Left renal cortex interstitium (tissue), 4 donors: ENCODE measurements at places on chromosomes 11 and 22. TPM values are rescaled to one million over a fixed set of nuclear protein-coding genes. Genes with fewer than 3 reads are reported as not detected.

DNA sequence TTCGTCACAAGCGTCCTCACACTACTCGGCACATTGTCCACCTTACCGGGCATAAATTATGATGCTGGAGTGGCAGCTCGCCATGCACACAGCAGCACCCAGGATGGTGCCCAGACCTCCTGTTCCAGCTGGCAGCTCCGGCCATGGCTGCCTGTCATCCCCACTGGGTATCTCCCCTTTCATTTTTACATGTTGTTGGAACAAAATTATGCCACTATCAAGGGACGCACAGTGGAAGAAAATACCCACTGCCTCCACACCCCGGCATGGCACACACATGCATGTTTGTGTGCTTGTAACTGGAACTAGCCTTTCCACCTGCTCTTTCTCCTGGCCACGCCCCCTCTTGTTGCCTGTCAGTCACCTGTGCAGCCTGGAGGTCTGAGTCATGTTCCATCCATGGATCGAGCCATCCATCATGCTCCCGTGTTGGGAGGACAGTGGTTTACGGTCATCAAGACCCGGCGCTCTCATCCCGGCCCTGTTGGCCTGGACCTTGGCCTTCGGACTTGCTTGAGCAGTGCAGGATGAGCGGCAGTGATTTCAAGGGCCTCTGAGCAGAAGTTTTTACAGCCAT is 1069.6 kb downstream of the BRD1 start:
- DNase-seq: no peak

E2F8 gene
- polyA plus RNA-seq: 5.9 TPM

DNA sequence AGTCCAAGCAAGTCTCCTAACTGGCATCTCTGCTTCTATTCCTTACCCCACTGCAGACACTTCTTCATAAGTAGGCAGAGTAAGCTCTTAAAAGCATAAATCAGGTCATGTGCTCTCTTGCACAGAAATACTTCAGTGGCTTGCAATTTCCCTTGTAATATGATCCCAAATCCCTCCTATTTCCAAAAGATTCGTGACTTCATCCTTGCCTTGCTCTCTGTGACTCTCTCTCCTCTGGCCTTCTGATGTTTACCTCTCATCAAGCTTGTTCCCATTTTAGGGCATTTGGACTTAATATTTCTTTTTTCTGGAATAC is 37.4 kb upstream of the NCR3LG1 start:
- DNase-seq: peak; percentile 6

DNA sequence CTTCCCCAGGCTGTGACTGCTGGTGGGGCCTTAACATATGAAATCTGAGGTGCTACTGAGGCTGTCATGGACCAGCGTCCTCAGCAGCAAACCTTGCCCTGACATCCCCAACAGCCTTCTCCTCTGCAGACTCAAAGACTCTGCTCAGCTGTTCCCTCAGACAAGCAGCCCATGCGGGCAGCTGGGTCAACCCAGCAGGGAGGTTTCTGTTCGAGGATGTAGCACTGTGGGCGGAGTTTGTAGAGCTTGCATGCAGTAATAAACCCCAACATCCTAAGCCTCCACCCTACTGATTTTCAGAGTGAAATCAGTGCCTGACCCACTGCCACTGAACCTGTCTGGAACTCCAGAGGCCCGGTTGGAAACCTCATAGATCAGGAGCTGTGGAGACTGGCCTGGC is 88.8 kb upstream of the XKR3 start:
- no peak for DNase-seq

TMEM126B gene
- 62.3 TPM for polyA plus RNA-seq

- no peak for DNase-seq
These were observed 231.2 kb downstream of the NTM start for GRCh38 chr11:131601586-131601985.

PANX2 gene
- 2.1 TPM for polyA plus RNA-seq

DNA sequence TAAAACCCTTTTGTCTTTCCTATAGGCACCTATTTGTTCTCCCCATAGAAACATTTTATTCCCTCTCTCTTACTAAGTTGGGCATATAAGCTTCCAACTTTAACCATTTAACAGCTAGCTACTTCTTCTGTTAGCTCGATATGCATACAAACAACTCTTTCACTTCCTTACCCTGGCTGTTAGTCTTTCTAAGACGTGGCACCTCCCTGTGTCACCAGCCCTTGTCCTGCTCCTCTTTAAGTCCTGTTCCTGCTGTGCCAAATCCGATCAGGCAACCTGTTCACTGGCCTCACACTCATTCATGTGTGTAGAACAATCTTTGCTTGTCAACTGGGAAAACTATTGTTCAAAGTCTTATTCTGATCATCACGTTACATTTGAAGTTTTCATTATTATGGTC is 1376.1 kb upstream of the TENM4 start:
- no peak for DNase-seq

GRK3 gene
- 10.5 TPM for polyA plus RNA-seq

DNA sequence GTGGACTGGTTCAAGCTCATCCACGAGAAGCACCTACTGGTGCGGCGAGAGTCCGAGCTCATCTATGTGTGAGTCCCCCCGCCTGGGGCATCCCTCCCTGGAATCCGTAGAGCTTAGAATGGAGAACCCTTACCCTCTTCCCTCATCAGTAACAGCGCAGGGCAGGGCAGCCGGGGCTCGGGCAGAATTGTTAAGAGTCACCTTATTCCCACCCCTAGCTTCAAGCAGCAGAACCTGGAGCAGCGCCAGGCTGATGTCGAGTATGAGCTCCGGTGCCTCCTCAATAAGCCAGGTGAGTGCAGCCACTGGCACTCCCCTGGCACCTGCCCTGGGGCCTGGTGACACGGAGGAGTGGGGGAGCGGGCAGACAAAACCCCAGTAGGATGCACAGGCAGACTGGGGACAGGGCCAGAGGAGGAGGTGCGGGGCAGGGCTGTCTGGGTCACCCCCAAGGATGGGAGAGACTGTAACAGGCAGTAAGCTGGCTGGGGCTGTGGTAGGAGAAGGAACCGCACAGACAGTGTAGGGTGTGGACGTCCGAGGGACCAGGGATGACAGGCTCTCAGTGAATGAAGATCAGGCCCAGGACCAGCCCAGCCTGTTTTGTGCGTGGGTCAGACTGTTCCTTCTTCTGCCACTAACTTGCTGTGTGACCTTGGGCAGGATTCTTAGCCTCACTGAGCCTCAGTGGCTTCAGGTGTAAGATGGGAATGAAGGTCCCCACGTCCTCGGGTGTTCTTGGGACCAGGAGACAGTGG is 20.4 kb downstream of the C22orf23 start:
- DNase-seq: no peak

HARBI1 gene
- 4.3 TPM for polyA plus RNA-seq

GRAP2 gene
- 1.3 TPM for polyA plus RNA-seq

GRCh38 chr22:44575381-44576268 is 77.6 kb upstream of the RTL6 start:
- DNase-seq: no peak

GRCh38 chr11:63919267-63920125 is 2.5 kb upstream of the RCOR2 start:
- DNase-seq: no peak

DNA sequence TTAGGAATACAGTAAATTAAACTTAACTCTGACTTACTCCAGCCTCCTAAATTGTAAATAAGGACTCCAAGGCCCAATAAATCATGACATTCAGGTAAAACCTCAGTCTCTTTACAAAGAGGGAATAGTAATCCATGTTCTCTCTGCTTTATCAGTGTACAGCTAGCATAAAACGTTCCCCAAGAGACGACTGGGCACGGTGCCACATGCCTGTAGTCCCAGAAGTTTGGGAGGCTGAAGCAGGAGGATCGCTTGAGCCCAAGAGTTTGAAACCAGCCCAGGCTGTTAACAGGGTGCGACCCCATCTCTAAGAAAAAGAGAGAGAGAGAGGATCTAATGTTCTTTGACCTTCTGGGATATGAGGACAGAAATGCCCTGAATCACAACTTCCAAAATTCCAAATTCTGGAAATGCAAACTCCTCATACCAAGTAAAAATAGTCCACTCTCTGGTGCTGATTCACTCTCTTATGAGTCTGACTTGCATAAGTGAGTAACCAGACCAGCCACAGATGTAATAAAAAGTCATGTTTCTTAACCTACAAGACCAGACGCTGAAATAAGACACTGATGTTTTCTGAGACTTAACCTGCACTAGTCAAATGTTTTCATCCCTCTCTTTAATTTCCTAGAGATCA is 25.5 kb downstream of the NNMT start:
- DNase-seq: no peak

FREY1 gene
- polyA plus RNA-seq: 0.31 TPM

- DNase-seq: no peak
These were observed 549.3 kb upstream of the CADM1 start for GRCh38 chr11:116053548-116053919.

- no peak for DNase-seq
These were observed 24.1 kb upstream of the CHKA start for GRCh38 chr11:68145120-68145866.

GRCh38 chr22:36541831-36542411 is 13.0 kb upstream of the EIF3D start:
- no peak for DNase-seq

- DNase-seq: no peak
These were observed 122.2 kb downstream of the PLEKHA7 start for GRCh38 chr11:16891964-16892363.

GRCh38 chr22:23414727-23415489 is 165.2 kb downstream of the IGLL1 start:
- no peak for DNase-seq

DNA sequence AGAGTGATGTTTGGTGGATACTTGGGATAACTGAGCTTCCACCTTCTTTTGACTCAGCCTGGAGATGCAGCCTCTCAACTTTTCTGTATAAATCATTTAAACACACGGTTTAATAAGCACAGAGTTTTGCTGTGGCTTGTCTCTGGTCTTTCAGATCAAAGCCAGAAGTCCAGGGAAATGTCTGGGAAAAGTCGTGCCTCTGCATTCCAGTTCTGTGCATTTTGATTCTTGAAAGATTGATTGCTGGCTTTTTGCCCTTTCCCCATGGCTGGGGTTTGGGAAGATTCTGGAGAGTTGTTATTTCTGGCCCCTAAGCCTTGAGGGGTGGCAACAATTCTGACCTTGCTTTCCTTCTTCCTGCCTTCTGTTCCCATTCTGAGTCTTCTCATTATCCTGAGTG is 154.1 kb downstream of the COMMD9 start:
- no peak for DNase-seq

SYT9 gene
- polyA plus RNA-seq: 5.1 TPM

GRCh38 chr11:112922606-112923005 is 38.6 kb upstream of the NCAM1 start:
- no peak for DNase-seq

RPS13 gene
- polyA plus RNA-seq: 1,444 TPM

DNA sequence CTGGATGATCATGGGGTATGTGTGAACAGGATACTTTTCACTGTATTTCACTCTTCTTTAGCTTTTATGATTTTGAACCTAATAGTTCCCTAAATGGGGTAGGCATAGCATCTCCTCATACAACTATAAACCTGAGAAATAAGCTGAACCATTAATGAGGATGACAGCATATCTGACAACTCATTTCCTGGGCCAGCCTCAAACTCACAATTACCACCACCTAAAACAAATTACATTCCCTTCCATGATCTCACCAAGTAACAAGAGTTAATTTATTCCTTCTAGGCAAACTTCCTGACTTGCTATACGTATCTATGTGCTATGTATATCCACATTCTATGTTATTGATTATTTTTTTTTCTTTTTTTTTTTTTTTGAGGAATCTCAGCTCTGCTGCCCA is 23.0 kb downstream of the SIK3 start:
- DNase-seq: no peak

DNA sequence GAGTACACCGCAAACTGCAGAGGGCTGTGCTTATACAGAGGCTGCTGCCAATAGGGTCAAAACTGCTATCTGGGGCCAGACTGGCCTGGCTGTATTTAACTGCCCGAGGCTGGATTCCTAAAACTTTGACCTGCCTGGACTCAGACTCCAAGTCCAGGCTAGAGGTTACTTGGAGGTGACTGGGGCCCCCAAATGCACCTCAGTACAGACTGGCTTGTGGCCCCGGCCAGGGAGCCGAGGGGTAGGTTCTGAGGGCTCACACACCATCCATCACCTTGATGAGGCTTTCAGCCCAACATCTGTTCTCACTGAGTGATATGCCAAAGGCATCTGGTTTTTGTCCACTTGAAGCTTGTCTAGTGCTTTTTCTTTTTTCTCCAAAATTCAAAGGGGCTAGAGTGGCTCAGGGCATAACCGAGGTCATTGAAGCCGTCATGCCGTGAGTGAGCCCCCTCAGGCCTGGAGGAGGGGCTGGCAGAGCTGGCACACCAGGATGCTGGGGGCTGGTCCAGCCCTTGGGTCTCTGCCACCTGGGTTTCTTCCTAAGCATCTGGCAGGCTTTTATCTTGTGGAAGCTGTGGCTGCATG is 52.4 kb upstream of the TTLL12 start:
- DNase-seq: no peak

NEFH gene
- polyA plus RNA-seq: 7.8 TPM

- no peak for DNase-seq
These were observed 539.2 kb downstream of the MN1 start for GRCh38 chr22:27262361-27262760.

CASP1 gene
- polyA plus RNA-seq: 4.6 TPM

GDPD4 gene
- not detected for polyA plus RNA-seq

DNA sequence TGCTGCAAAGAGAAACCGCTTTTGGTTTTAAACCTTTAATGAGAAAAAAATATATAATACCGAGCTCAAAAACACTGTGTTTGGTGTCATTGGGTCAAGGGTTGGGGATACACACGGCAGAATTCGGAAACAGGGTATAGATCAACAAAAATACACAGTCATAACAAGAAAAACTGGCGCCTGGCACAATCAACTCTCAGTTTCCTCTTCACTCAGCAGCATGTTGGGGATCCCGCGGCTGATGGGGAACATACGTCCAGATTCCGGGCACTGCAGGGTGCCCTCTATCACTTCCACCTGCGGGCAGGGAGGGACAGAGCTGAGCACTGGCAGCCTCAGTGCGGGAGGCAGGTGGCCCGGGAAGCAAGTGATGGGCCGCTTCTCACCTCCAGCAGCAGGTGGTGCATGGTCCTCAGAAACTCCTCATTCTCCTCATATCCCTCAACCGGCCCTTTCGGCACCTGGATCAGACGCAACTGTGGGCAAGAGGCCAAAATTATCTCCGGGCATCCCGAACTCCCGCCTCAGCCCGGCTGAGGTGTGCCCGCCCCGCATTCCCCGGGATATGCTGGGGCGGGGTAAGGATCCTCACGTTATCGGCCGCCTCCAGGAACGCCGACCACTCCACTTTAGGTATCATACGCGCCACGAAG is 561 bp downstream of the TRMT112 start:
- no peak for DNase-seq

TBX1 gene
- 0.38 TPM for polyA plus RNA-seq

- DNase-seq: no peak
These were observed 8.1 kb downstream of the DIXDC1 start for GRCh38 chr11:111945198-111945597.

DNA sequence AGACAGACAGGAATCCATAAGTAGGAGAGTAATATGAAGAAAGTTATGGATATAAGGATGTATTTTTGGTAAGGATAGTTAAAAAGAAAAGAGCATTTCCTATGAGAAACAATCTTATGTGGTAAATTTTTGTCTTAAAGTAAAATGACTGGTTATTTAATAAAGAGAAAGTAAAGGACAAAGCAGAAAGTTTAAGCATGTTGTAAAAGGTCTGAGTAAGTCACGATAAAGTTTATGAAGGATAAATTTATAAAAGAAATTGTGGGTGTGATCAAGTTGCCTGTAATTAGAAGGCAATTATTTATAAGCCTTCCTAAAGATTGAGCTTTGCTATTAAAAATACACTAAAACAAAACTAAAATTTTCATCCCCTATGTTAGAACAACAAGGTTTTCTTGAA is 314.7 kb upstream of the SYN3 start:
- no peak for DNase-seq

MUC2 gene
- polyA plus RNA-seq: 0.08 TPM

CRYBB3 gene
- not detected for polyA plus RNA-seq
